CD4-positive, alpha-beta T cell treated with Interleukin-4 for 4 hours (primary cell): ENCODE measurements at places on chromosomes 6 and 20.

DNA sequence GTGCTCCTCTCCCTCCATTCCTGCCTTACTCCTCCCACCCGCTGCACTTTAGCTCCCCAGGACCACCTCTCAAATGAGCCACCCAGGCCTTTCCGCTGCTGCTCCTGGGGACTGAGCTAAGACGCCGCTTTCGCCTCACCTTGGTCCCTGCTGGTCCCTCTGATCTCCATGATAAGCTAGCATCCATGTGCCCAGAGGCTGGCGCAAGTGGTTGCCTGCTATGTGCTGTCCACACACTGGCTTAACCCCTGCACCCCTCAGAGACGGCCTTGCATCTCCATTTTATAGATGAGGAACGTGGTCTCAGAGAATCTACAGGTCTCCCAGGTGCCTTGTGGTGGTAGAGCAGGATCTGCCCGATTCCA, 160.1 kb upstream of the PMEPA1 start:
- DNase-seq, result no peak

DNA sequence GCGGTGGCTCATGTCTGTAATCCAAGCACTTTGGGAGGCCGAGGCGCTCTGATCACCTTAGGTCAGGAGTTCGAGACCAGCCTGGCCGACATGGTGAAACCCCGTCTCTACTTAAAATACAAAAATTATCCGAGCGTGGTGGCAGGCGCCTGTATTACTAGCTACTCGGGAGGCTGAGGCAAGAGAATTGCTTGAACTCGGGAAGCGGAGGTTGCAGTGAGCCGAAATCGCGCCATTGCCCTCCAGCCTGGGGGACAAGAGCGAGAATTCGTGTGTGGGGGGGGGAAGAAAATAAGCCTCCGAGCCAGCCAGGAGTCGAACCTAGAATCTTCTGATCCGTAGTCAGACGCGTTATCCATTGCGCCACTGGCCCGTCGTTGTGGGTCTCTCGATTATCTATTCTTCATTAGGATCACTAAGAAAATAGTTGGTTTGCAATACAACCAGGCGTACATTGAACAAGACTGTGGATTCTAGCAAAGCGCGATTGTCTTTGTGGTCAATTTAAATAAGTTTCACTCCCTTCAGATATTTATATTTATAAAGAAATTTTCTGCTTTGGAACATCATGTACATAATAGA, 33.9 kb upstream of the PRSS16 start:
- no peak for DNase-seq

DNA sequence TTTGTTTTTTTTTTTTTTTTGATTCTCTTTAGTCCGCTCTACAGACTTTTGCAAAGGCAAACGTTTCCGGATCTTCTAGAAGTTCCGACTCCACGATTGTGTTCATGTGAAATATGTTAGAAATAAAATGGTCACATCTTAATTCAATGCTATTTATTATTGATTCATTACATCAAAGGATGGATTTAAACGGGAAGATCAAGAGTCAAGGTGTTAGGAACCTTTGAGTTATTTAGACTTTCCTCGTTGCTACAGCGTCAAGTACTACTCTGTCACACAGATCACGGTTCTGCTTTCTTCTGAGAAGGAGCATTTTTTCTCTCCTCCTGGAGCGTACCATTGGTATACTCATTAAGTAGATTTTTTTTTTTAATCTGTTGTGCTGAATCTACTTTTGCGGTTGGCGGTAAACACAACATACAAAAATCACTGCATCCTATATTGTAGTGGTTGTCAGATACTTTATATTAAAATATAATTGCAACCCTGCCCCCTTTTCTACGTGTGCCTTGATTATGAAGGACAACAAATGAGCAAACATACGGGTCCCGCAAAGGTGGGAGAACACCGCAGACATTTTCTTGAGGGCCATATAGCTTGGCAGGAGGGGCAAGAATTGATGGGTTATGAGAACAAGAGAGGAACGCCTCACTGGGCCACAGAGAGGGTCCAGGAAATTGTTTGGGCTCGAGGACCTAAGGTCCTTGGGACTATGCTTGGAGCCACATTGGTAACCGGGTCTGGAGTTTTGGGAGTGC, 17.5 kb downstream of the HMGN4 start:
- no peak for DNase-seq

DNA sequence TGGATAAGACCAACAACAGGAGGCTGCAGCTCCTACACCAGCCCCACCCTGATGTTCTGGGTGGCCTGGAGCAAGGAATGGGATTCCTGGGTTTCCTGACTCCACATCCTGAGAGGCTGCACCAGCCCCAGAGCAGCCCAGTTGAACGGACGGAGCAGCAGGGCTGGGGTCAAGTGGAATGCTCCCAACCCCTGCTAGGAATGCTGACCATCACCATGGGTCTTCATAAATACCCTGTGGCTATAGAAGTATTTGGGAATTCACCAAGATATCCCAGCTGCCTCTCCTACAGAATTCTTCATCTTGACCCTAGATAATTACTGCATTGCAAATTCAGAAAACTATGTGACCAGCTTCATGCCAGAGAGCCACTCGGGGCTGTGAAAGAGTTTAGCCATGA, 180.3 kb downstream of the THBS2 start:
- no peak for DNase-seq

DNA sequence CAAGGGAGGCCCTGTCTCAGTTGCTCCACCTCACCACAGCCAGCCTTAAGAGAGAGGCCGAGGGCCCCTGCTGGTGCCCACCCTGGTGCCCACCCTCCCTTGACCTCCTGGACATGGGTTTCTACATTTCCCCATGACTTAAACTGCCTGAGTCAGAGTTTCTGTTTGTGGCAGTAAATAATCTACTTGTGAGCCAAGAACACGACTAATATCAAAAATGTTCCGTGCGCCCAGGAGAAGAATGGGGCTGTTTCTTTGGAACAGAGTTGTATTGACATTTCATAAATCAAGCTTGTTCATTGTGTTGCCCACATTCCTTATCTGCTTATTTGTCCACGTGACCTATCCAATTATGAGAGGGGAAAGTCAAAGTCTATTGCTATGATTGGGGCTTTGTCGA, 143.5 kb downstream of the ANKRD60 start:
- DNase-seq, result no peak

DNA sequence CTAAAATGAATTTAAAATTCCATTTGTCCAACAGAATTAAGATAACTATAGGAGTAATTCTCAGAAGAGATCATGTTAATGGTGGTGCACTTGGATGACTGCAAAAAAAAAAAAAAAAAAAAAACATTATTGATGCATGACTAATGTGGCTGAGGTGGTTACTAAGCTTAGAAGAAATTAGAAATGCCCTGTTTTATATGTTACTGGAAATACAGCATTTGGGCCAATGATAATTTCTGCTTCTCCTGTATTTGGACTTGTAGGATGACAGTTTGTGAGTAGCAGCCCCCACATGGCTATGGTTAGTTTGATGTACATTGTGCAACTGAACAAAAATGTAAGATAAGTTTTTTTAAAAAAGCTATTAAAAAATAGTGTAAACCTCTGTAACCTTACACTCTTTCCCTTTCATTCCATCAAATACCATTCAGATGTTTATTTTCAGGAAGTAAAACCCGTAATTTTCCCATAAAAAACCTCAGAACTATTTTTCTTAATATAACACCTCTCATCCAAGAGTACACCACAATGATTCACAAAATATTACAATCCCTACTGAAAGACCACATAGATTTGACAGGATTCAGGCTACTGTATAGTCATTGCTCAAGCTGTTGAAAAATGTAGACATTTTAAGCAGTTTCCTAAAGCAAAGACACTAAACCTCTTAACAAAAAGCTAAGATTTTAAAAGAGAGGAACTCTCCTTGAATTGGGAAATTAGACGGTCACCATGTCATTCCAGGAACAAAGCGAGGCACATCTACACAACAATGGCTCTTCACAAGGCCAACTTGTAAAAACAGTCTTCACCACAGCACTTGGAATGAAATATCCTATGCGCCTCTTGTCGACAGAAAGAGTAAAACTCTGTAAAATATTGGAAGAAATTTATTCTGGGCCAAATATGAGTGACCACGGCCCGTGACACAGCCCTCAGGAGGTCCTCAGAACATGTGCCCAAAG, 83.0 kb downstream of the WDR27 start:
- no peak for DNase-seq

- no peak for DNase-seq
These were observed 16.9 kb downstream of the TBPL1 start for GRCh38 chr6:133969921-133970295.

DNA sequence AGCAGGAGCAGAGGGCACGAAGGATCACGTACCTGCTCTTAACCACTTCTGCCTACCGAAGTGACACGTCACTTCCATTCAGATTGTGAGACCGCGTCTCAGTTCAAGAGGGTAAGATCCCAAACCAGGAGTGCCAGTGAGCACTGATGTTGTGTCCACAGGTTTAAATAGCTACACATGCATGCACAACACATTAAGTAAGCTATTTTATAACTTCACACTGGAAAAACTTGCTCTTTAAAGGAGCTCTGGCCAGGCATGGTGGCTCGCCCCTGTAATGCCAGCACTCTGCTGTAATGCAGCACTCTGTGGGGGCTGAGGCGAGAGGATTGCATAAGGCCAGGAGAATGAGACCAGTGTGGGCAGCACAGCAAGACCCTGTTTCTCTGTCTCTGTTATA, 21.1 kb downstream of the ABHD12 start:
- DNase-seq, result no peak

DNA sequence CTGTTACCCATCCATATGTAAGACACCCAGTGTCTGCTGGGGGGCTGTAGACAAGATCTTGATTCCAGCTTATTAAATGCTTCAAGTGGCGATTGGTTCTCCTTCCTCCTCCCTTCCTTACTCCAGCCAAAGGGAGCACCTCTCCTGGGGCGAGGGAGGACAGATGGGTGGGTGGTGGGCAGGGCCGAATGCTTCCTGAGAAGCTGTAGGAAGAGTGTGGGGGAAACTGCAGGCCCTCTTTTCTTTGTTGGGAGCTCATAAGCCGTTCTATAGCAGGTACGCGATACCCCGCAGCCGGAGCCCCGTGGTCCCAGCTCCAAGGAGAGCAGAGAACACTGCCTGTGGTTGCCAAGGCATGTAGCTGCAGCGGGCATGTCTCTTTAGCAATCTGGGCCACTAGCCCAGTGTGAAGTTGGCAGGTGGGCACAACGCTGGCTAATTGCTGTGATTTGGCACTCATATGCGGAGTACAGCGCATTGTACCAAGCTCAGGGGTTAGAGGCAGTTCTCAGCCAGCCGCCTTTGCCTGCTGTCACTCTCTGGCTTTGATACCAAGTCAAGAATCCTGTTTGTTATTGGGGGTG, 14.7 kb upstream of the KCNG1 start:
- DNase-seq, result no peak

DNA sequence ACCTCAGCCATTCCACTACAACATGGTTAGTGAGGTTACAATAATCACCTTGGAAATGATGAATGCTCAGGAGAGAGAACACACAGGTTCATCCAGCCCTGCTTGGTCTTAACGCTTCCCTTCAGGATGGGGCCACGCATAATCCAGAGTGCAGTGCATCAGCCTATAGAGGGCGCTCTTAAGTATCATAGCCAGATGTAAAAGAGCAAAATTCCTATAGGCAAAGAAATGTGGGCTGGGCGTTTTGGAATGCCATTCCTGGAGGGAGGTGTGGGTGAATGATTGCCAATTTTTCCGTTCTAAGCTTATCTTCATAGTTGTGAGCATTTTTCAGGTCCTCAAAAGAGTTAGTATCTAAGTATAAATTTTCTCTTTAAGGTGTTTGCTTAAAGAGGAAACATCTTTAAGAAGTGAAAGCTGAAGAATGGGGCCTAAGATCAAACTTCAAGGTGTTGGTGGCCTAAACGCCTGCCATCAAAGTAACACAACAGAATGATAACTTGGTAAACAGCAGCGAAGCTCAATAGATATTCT, 1.8 kb downstream of the RIPOR2 start:
- DNase-seq, result peak; percentile 74

- no peak for DNase-seq
These were observed 586.8 kb downstream of the RFPL4B start for GRCh38 chr6:112933947-112934346.

DNA sequence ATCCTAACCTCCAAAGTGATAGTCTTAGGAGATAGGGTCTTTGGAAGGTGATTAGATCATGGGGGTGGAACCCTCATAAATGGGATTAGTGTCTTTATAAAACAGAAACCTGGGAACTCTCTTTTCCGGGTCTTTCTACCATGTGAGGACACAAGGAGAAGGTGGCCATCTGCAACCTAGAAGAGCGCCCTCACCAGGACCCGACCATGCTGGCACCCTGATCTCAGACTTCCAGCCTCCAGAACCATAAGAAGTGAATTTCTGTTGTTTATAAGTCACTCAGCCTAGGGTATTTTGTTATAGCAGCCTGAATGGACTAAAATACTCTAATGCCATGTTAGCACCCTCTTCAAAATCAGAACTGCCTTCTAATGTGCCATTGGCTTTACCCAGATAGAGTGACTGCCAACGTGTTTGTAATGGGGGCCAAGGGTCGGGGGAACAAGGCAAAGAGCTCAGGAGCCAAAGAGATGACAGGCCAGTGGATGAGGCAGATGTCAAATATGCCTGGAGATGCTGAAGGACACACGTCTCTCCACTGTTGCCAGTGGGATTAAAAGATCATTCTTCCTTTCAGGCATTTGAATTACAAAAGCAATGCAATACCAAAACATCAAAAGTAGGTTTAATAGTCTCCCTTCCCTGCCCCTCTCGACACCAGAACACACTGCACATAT, 21.0 kb downstream of the TUBB2B start:
- no peak for DNase-seq

- DNase-seq, result peak; percentile 18
These were observed 28.8 kb upstream of the CCND3 start for GRCh38 chr6:41970436-41970846.

DNA sequence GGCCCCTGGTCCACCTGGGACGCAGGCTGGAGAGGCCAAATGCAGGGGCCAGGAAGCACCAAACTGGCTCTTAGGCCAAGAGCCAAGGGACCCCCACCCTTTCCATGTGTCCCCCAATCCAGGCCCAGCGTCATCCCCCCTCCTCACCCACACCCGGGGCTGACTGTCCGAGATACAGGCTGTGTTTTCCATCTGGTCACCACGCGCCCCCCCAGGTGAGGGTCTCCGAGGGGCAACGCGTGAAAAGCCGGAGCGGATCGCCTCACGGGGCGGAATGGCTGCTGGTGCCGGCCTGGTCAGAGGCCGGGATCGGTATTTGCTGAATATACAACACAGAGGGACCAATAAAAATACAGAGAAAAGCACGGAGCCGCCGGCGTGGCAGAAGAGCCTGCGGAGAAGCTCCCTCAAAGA, 5.2 kb upstream of the ABHD16B start:
- no peak for DNase-seq

GRCh38 chr6:33869826-33870423, 66.1 kb upstream of the MLN start:
- DNase-seq, result no peak

- no peak for DNase-seq
These were observed 10.2 kb upstream of the KIF16B start for GRCh38 chr20:16583474-16583873.

- DNase-seq, result no peak
These were observed 1131.8 kb downstream of the GRIK2 start for GRCh38 chr6:102525336-102525735.

GRCh38 chr6:105097288-105097687, 82.5 kb downstream of the POPDC3 start:
- no peak for DNase-seq

- DNase-seq, result no peak
These were observed 299.8 kb downstream of the CD83 start for GRCh38 chr6:14417377-14417776.

- no peak for DNase-seq
These were observed 55.9 kb upstream of the RNF146 start for GRCh38 chr6:127210725-127211124.

GRCh38 chr6:97294451-97294850, 11.4 kb upstream of the MMS22L start:
- no peak for DNase-seq

- DNase-seq, result no peak
These were observed 19.6 kb downstream of the NT5E start for GRCh38 chr6:85469276-85470022.
